ENCODE measurements at places on chromosomes 7 and 10.

DNA sequence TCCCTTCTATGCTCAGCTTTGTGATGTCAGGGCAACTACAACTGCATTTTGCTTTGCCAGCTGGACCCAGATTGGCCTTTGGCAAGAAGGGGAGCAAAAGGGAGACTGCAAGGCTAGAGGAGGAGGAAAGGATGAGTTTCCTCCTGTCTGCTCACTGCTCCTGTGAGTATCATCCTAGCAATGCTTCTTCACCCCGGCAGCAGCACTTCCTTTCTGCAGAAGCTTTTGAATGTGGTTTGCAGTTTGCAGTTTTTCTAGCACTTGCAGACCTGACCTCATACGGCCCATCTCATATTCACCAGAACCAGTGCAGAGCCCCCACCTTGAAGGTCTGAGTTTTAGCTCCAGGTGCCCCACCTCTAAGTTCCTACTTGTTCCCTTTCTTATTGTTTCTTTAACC, 14.8 kb downstream of the C7orf33 start:
- no peak for DNase-seq

GRCh38 chr10:84310470-84310869, 17.9 kb upstream of the CCSER2 start:
- peak; percentile 26 for DNase-seq

- no peak for DNase-seq
Measured at GRCh38 chr10:80536361-80536835, 1.3 kb upstream of the SH2D4B start.

DNA sequence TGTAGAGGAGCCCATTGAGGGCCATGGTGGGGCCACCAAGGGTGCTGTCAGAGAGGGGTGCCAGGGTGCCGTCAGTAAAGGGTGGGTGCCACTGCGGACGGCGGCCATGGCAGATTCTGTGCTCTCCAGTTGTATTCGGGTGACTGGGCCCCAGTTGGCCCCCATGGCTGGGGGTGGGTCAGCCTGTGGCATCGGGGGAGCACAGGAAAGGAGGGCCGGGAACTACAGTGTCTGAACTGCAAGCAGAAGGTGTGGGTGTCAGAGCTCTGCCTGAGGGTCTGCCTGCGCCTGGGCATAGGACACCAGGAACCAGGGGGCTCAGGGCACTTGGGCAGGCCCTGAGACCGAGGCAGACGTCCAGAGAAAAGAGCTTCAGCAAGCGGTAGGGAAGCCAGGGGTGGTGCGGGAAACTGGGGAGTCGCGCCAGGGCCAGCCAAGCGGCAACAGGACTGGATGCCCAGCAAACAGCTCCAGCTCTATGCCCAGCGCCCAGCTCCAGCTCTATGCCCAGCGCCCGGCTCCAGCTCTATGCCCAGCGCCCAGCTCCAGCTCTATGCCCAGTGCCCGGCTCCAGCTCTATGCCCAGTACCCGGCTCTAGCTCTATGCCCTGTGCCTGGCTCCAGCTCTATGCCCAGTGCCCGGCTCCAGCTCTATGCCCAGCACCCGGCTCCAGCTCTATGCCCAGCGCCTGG, 502.3 kb upstream of the FOXK1 start:
- no peak for DNase-seq

DNA sequence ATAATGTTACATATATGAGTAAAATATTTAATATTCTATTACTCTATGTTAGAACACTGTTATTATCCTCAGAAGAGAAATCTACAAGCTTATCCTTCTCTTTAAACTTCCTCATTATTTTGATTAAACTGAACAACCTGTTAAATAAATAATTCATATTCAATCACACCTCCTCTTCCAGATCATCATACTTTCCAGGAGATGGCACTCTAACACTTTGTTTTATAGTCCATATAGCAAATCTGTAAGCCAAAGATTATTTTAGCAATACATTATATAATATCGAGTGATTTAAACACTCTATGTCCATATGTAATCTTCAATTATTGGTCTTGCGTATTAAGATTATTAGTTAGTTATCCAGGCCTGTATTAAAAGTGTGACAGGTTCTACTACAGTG, 694.1 kb downstream of the ANKRD7 start:
- DNase-seq = peak; percentile 1

GRCh38 chr7:3174515-3175284, 126.4 kb upstream of the SDK1 start:
- DNase-seq = peak; percentile 61

- no peak for DNase-seq
Measured at GRCh38 chr7:87510411-87510875, 35.0 kb upstream of the ABCB4 start.

Data from urothelium cell line (cell line).